CD4-positive, alpha-beta T cell treated with Interleukin-17A for 1 hour (primary cell): ENCODE measurements at places on chromosomes 1 and 21.

DNA sequence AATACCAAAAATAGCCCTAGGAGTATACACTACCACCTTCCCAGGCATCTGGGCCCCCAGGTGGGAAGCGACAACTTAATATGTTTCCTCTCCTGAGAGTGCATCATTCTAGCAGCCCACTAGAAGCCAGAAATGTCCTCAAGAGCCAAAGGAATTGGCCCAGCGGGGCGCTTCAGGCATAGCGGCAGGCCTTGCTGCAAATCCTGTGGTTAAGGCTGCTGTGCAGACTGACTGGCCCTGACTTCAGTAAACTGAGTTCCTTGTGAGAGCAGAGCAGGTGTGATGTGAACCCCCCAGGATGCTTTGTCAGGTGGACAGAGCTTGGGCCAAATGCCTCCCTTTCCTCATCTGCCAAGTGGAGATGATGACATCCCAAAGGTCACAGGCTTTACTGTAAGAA lies 29.7 kb upstream of the LDLRAP1 start:
- DNase-seq = no peak

DNA sequence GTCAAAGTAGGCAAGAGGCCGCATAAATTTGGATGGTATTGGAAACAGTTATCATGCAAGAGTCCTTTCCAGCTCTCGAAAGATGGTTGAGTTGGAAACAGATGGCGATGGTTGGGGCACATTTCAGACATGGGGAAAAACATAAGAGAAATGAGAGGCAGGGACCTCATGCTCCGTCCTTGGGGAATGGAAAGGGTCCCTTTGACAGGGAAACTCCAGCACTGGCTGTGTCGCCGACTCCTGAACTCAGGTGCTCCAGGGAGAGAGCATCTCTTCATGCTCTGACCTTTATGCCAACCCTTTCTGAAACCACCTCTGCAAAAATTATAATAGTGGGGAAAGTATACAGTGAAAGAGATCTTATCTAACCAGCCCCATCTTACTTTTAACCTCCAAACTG lies 36.8 kb upstream of the COL6A2 start:
- no peak for DNase-seq

GRCh38 chr1:59397139-59397858 lies 100.4 kb downstream of the FGGY start:
- no peak for DNase-seq

DNA sequence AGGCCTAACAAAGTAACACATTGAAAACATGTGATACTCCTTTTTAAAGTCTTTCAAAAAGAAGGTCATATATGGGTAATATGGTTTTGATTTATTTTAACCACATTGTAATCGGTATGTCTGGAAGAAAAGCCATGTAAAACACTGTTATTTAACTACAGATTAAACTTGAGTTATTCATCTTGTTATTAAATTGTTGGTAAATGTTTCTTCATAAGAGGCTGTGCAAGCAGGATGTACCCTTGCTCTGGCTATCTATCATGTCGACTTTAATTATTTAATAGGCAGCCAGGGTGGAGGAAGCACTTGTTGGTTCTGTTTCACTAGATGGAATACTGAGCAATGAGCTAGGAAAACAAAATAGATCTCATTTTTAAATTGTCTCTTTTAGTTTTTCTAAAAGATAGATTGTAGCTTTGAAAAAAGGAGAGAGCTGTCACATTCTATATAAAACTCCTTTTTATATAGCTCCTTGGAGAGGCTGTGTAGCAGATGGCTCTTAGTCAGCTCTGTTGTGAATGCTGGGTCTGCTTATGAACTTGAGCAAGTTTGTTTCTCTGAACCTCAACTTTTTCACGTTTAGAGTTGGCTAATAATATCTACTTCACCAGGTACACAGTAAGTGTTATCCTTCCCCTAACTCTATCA lies 39.5 kb downstream of the LRRC8B start:
- no peak for DNase-seq

GRCh38 chr1:236141447-236142252 lies 689 bp upstream of the GPR137B start:
- no peak for DNase-seq

- DNase-seq = no peak
Observed at GRCh38 chr1:173245892-173246291, 38.8 kb upstream of the TNFSF4 start.
